ENCODE measurements at places on chromosomes 1 and 21. TPM values are rescaled to one million over a fixed set of nuclear protein-coding genes. Genes with fewer than 3 reads are reported as not detected.

SAMD13 gene
- 5.3 TPM for total RNA-seq

TARS2 gene
- 22.8 TPM for total RNA-seq

MAEL gene
- 1.2 TPM for total RNA-seq

HHAT gene
- total RNA-seq = 2.4 TPM

GABRD gene
- 2.0 TPM for total RNA-seq

All from frontal cortex (tissue), 4 donors.